NCI-H446 treated with DMSO at 0.1 percent for 48 hours (cell line): ENCODE measurements at places on chromosomes 5 and 9.

DNA sequence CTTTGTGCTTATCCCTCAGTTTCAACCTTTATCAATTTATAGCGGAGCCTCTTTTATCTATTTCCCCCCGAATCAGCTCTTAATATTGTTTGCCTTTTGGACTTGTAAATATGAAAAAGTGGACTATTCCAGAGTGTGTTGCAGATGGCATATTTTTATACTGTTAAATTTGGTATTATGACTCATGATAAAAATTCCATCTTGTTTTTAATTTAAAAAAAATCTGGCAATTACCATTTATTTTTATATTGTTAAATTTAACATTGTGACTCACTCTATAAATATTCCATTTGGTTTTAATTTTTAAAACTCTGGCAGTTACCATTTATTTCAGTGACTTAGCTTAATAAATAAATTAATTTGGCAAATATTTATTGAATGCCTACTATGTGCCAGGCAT lies 37.5 kb downstream of the RBM27 start:
- no peak for DNase-seq

GRCh38 chr5:5011151-5011550 lies 129.0 kb upstream of the ADAMTS16 start:
- DNase-seq: no peak

DNA sequence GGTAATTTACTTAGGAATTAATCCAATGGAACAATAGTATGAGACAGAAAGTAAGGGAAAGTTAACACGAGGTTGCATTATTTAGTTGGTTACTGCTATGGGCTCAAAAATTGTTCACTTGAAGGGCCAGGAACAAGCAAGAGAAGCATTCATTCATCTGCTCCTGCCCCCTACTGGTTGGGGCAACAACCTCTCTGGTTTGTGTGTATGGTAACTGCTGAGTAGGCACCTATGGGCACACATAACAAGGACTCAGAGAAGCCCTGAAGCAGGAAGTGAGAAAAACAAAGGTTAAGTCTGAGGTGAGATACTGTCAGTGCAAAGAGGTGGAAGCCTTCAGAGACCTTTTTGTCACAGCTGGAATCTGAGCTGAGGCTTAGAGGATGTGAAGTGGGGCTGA lies 34.4 kb upstream of the RANBP6 start:
- no peak for DNase-seq

GRCh38 chr5:154971501-154971900 lies 30.6 kb downstream of the MRPL22 start:
- no peak for DNase-seq

DNA sequence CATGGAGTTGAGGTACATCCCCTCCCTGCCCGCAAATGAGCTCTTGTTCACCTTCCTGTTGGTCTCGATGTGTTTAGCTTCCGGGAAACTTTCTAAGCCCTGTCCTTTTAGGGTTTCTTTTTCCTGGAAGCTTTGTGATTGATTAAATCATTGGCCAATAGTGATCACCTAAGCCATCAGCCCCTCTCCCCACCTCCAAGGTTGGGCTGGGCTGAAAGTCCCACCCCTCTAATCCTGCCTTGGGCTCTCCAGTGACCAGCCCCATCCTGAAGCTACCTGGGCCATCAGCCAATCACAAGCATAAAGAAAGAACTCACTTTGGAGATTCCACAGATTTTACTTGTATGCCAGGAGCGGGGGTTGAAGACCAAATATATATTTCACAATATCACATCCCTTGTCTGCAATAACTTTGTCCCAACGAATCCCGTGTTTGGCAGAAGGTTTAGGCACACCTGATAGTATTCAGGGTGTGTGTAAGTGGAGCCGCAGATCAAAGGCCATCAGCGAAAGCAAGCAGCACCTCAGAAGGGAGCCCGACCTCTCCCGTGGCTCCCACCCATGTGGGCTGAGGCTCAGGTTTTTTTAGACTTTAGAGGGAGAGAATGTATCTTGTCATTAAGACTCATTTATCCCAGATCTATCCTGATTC lies 20.4 kb downstream of the ROPN1L start:
- no peak for DNase-seq

- no peak for DNase-seq
Observed at GRCh38 chr9:127720031-127720864, 4.4 kb downstream of the TTC16 start.

- no peak for DNase-seq
Observed at GRCh38 chr5:112720576-112720975, 17.1 kb upstream of the APC start.

GRCh38 chr9:97293207-97293721 lies 14.2 kb upstream of the CCDC180 start:
- no peak for DNase-seq

GRCh38 chr5:133405275-133406034 lies 206.9 kb downstream of the FSTL4 start:
- DNase-seq: no peak

DNA sequence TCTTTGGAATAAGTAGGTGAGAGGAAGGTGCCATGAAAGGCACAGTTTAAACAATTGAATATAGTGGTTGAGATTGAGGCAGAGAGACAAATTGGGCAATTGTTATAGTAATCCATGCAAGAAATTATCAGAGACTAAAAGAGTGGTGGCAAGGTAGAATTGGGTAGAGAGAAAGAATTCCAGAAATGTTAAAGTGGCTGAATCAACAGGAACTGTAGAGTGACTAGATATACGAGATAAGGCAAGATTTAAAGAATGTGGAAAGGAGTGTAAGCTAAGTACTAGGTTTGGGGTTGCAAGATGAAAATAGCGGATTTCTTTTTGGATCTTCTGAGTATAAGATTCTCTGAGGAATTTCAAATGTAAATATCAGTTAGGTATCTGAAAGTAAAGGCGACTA lies 285.2 kb downstream of the DMRTA1 start:
- DNase-seq: no peak

DNA sequence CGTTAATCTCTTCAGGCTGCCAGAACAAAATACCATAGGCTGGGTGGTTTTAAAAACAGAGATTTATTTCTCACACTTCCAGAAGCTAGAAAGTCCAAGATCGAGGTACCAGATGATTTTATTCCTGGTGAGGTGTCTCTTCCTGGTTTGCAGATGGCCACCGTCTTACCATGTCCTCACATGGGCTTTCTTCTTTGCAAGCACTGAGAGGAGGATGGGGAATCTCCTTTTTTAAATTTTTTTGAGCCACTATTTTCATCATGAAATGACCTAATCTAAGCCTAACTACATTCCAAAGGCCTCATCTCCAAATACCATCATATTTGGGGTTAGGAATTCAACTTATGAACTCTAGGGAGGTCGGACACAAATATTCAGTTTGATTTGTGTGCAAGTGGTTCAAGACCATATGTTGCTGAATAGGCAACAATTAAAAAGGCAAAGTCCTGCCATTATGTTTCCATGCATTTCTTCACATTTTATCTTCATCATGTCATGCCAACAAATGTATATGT lies 371.2 kb downstream of the CDH18 start:
- no peak for DNase-seq

- no peak for DNase-seq
Observed at GRCh38 chr9:114302727-114303126, 20.2 kb upstream of the ORM1 start.

DNA sequence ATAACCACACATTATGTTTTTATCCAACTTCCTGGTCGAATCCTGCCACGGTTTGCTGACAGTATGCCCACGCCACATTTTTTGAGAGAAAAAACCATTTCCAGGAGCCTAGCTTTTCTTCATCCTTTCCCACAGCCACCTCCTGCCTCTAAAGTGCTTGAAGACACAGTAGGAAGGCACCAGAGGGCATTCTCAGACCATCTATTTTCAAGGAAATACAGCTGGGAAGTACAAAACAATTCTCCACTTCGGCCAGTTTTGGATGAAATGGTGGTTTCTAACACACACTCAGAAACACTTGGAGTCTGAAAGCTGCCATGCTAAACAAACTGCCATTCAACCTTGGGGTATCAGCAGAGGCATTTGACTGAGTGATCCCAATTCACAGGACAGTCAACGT lies 86.3 kb upstream of the RPS23 start:
- peak; percentile 36 for DNase-seq

DNA sequence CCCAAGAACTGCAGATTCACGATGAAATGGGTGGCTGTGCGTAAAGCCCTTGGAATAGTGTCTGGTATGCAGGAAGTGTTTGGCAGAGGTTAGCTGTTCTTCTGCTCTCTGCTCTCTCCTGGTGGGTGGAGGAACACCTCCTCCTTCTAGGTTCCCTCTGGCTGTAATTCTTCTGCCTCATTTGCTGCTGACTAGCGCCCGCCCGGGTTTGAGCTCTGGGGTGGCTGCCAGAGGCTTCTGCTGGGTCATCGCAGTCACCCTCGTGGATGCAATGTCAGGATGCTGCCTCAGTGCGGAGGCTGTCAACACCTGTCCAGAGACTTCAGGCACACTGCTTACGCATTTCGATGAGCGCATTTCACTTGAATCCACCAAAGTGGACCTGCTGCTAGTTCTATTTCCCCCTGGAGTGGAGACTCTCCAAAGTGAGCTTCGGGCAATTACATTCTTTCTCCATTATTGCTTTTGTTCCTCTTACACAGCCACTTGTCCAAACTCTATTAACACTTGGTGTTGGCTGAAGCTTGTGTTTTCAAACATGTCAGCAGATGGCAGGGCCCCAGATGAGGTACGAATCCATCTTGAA lies 11.7 kb downstream of the DOCK2 start:
- peak; percentile 23 for DNase-seq

- DNase-seq: no peak
Observed at GRCh38 chr5:52894451-52894850, 94.7 kb upstream of the ITGA2 start.

GRCh38 chr5:151483176-151483575 lies 35.8 kb downstream of the SLC36A1 start:
- DNase-seq: no peak

GRCh38 chr5:72369301-72369700 lies 49.1 kb downstream of the PTCD2 start:
- no peak for DNase-seq

- DNase-seq: no peak
Observed at GRCh38 chr5:56433039-56433617, 200.0 kb upstream of the ANKRD55 start.

- DNase-seq: peak; percentile 100
Observed at GRCh38 chr9:13330396-13331004, 51.0 kb upstream of the MPDZ start.

GRCh38 chr5:9716838-9717281 lies 86.7 kb upstream of the TAS2R1 start:
- DNase-seq: no peak

- no peak for DNase-seq
Observed at GRCh38 chr9:29730163-29730562, 2156.9 kb upstream of the C9orf72 start.

DNA sequence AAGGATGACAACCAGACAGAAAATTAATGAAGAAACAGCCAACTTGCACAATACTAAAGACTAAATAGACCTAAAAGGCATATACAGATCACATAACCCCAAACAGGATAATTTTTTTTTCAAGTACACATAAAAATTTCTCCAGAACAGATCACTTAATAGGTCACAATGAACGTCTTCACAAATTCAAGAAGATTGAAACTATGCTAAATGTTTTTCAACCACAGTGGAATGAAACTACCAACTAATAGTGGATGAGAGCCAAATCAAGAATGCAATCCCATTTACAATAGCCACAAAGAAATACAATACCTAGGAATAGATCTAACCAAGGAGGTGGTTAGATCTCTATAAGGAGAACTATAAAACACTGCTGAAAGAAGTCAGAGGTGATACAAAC lies 145.8 kb downstream of the TMEM232 start:
- no peak for DNase-seq

DNA sequence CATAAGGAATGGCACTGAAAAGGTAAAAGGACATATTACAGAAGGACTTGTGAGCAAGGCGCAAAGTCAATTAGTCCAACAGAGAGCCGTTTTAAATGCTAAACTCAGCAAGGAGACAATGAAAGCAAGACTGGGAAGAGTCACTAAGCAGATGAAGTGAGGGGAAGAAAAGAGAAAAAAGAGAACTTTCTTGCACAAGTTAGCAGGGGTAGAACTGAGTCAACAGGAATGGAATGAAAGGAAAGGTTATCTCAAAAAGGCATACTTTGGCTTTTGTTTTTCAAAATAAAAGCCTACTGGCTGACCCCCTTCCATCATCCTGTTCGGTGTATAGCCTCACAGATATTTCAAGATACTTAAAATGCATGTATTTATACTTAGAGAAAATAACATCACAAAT lies 75.0 kb downstream of the NR6A1 start:
- no peak for DNase-seq

- no peak for DNase-seq
Observed at GRCh38 chr5:73733219-73733618, 107.2 kb downstream of the ARHGEF28 start.

DNA sequence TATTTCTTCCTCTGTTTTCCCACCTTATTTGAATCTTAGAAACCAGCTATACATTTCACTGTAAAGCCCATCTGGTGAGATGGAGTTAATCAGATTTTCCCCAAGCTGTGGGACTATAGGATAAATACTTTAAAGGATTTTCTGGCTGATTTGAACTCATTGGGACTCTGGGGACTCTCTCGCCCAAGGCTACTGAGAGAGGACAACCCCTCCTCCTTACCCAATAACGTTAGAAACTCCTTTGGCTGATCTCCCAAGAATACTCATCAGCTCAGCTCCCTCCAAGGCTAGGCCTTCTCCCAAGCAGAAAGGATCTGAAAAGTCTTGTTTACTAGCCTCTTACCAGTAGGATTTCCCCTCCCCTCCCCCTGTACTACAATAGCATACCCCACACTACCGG lies 1.5 kb upstream of the GLRA1 start:
- no peak for DNase-seq

- DNase-seq: no peak
Observed at GRCh38 chr9:133420392-133420827, 1.8 kb upstream of the ADAMTS13 start.

GRCh38 chr5:178468196-178468685 lies 122.0 kb downstream of the COL23A1 start:
- DNase-seq: no peak

DNA sequence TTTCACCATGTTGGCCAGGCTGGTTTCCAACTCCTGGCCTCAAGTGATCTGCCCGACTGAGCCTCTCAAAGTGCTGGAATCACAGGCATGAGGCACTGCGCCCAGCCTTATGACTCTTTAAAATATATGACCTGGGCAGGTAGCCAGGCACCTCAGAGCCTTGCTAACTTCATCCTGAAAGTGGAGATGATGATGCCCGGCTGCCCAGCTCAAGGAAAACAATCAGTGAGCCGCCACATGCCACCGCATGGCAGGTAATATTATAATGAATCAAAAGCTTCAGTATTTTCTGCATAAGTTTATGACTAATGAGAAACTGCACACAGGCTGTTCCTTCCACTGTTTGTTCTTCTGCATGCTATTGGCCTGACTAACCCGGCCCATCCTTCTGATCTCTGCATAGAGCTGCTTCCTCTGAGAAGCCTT lies 30.4 kb upstream of the DMRT1 start:
- DNase-seq: no peak

- DNase-seq: no peak
Observed at GRCh38 chr5:153953411-153953810, 85.3 kb downstream of the FAM114A2 start.
